ENCODE measurements at places on chromosomes 12 and 14.

GRCh38 chr14:83019744-83020414, 1486.2 kb upstream of the SEL1L start:
- DNase-seq, result no peak

DNA sequence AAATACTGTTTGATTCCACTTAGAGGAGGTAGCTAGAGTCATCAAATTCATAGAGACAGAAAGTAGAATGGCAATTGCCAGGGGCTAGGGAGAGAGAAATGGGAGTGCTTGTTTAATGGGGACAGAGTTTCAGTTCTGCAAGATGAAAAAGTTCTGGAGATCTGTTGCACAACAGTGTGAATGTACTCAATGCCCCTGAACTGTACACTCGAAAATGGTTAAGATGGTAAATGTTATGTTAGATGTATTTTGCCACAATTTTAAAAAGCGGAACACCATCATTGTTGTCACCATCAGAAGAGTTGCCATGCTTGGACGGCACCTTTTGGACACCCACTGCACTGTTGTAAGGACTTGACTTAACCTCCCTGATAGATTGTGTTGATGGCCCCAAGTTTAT, 106.9 kb downstream of the SCARB1 start:
- no peak for DNase-seq

DNA sequence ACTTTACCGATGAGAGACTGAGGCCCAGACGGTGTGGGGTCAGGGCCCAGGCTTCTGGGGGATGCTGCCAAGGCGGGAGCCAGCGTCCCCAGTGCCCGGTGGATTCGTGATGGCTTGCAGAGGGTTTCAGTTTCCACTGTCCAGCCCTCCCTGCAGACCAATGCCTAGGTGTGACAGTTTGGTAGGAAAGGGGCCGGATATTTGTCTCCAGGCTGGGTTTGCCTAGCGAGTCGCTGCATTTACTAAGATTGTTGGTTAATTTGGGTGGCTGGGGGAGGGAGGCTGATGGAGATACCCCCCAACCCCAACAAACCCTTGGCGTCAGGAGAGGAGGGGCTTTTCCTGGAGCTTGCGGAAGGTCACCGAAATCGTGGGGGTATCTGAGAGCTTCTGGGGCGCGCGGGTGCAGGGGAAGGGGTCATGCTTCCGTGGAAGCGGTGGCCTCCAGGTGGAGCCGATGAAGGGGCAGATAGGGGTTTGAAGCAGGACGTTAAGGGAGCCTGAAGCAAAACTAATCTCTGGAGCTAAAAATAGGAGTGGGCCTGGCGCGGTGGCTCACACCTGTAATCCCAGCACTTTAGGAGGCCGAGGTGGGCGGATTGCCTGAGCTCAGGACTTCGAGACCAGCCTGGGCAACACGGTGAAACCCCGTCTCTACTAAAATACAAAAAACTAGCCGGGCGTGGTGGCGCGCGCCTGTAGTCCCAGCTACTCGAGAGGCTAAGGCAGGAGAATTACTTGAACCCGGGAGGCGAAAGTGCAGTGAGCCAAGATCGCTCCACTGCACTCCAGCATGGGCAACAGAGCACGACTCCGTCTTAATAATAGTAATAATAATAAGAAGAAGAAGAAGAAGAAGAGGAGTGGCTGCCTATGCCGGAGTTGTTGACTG, 1.1 kb upstream of the CDC42BPB start:
- no peak for DNase-seq

GRCh38 chr12:89217472-89217871, 134.8 kb downstream of the DUSP6 start:
- no peak for DNase-seq

DNA sequence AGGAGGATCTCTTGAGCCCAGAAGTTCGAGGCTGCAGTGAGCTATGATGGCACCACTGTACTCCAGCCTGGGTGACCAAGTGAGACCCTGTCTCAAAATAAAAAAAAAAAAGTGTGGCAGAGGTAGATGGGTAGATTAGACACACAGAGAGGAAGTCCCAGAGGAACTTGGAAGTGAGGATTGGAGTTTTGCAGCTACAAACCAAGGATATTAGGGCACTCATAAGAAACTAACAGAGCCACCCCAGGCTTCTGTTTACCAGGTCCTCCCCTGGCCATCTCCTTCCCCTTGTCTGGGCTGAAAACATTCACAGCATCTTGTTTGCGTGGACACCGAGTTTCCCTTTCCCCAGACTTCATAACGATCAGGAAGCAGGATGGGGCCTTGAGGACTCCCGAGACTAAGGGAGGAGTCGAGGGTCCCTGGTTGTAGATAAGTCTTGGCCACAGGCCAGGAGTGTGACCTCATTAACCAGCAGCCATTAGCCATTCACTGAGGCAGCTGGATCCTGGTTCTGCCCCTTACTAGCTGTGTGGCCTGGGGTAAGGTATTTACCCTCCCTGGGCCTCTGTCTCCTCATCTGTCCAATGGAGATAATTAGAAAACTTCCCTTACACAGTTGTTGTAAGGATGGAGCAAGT, 2.1 kb downstream of the MAP1LC3B2 start:
- DNase-seq, result no peak

DNA sequence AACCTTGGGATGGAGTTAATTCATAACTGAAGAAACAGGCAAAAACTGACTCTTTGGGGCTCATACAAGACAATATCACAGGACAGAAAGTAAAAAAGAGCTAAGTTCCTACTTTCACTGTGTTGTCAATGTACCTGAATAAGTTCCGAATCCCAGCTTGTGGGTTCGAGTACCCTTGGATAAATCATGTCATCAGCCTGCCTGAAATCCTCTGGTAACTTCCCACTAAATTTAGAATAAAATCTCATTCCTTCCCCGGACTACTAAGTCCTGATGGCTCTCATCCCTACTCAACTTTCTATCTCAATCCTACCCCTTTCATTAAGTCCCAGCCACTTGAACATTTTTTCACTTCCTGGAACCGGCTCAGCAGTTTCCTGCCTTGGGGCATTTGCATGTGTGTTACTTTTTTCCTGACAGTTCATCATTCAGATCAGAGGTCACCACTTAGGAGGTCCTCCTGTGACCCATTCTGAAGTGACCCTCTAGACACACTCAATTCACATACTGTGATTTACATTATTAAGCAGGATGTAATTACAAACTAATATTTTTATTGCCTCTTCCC, 12.7 kb downstream of the ERP29 start:
- DNase-seq, result no peak

DNA sequence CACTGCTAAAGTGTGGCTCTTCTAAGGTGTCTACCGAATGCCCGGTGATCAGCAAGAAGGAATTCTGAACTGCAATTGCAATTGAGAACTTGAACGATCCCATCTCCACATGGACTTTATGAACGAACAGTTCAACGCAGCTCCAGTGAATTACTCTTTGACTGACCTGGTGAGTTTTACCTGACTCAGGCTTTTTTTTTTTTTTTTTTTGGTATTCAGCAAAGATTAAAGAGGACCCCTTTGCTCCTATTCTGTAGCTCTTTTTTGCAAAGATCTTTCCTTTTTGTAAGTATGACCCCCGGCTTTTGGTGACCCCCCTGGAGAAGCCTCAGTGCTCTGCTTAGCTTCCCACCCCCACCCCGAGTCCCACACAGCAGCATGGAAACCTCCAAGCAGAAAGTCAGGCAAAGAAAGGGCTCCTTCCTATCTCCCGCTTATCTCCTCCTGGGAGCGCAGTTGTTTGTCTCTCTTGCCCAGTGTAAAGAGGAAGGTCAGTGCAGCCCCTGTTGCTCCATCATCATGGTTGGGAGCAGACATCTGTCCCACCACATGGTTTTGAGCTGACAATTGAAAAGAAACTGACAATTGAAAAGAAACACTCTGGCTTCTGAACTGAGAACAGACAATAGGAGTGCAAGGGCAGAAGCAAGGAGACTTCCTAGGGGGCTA, 72.1 kb upstream of the DIO3 start:
- DNase-seq, result no peak

DNA sequence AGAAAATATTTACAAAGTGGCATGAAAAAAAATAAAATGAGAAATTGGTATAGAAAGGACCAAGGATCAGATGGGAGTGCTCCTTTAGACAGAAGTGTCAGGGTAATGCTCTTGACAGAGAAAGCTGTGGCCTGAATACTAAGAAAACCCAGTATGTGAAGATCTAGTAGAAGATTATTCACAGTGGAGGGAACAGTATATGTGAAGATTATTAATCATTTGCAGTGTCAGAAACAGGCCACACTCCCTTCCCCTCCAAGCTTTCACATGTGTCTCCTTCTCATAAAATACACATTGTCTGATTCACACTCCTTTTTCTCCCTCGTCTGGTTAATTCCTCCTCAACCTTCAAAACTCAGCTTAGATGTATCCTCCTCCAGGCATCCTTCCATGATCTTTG, 41.3 kb downstream of the CAPS2 start:
- no peak for DNase-seq

- no peak for DNase-seq
Measured at GRCh38 chr14:102900631-102901571, 21.6 kb upstream of the AMN start.

DNA sequence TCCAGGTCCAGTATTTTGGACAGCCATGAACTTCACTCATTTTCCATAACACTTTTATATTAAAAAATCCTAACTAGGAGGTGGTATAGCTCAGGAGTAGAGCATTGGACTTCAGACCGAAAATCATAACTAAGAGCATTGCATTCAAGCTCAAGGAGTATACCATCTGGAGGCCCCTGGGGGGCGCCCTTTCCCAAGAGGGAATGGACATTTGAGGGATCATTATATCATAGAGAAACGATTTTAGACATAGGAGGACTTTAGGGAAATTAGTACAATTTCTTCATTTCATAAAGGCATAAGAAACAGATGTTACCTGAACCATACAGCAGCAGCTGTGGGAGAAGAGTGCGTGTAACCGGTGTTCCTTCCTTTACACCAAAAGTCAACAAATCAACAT, 5.2 kb upstream of the ATG14 start:
- no peak for DNase-seq

DNA sequence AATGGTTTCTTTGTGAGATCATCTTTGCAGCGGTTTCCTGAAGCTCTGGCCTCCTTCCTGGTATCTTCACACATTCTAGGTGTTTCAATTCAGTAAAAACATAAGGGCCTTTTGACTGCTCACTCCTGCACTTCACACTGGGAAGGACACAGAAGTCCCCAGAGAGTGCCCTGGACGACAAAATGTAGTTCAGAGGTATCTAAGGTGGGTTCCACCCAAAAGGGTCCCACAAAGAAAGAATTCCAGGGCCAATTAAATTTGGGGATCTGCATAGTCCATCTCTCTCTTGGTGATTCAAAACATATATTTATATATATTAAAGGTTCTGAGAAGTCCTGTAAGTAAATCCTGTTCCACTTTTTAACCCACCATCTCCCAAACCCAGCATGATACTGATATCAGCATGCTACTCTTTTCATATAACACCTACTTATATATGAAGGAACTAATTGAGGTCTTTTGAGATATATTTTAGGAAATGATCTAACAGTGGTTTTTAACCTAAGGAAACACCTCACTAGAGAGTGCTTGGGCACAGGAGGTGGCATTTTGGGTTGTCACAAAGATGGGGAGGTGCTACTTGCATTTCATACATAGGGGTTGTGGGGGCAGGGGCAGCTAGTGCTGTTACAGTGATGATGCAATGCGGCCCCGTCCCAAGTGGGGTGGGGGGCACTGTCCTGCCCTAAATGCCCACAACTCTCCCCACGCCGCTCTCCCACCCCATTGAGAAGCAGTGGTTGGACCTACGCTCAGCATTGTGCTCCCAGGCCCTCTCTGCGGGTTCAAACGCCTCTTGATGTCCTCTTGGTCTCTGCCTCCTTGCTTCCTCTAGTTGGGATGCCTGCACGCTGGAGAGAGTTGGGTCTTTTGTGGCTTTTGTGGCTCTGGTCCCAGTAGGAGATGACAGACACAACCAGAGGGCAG, 109.4 kb downstream of the ARF6 start:
- no peak for DNase-seq

GRCh38 chr14:61939776-61940175, 177.6 kb downstream of the SNAPC1 start:
- no peak for DNase-seq

GRCh38 chr14:51554953-51555352, 96.8 kb upstream of the FRMD6 start:
- peak; percentile 39 for DNase-seq

- no peak for DNase-seq
Measured at GRCh38 chr14:93984070-93984469, 7.7 kb upstream of the ASB2 start.

GRCh38 chr12:1453810-1454209, 140.6 kb downstream of the FBXL14 start:
- DNase-seq, result no peak

DNA sequence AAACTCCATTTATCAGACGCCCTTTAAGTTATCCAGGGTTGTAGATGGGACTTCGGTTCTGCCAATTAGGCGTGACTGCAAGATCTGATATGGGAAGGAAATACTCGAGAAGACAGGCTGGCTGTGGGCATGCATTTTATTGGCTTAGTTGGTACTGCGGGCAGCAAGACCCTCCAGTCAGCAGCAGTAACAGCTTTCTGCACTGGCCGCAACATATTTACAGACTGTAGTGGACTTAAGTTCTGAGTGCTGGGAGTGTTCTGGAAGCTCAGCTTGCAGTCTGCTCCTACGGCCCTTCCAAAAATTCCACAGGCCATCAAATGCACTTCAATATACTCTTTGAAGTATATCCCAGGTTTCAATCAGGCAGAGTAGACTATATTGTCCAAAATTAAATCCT, 21.1 kb downstream of the KITLG start:
- no peak for DNase-seq

GRCh38 chr12:69131077-69131476, 108.3 kb upstream of the CPSF6 start:
- no peak for DNase-seq

DNA sequence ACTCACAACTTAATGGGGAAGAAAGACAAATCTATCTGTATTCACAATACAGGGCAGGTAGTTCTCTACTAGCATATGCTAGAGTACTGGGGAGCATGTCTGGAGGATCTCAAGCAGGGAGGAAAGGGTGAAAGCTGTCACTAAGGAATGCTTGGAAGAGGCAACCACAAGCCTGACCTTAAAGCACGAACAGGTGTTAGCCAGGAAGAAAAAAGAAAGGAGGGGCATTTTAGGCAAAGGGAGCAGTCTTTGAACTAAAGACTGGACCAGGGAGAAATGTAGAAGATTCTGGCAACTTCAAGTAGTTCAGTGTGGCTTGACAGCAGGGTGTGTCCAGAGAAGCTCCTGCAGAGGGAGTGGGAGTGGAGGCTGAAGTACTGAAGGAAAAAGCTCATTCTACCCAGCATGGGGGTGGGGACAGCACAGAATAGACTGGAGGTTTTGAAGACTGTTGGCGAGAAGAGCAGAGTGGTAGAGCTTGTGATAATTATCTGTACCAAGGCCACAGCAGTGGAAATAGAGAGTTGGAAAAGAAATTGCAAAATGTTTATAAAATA, 50.9 kb downstream of the AP5M1 start:
- DNase-seq, result no peak

- DNase-seq, result no peak
Measured at GRCh38 chr12:15646581-15646980, 142.6 kb downstream of the EPS8 start.

- no peak for DNase-seq
Measured at GRCh38 chr14:22925513-22925912, 3.7 kb downstream of the PRMT5 start.

Data from SW 1271 (cell line).